Activated CD4-positive, alpha-beta T cell treated with anti-CD3 and anti-CD28 coated beads for 24 hours (primary cell): ENCODE measurements at places on chromosomes 1 and 21.

- DNase-seq: no peak
Observed at GRCh38 chr21:36768496-36768895, 69.6 kb downstream of the SIM2 start.

DNA sequence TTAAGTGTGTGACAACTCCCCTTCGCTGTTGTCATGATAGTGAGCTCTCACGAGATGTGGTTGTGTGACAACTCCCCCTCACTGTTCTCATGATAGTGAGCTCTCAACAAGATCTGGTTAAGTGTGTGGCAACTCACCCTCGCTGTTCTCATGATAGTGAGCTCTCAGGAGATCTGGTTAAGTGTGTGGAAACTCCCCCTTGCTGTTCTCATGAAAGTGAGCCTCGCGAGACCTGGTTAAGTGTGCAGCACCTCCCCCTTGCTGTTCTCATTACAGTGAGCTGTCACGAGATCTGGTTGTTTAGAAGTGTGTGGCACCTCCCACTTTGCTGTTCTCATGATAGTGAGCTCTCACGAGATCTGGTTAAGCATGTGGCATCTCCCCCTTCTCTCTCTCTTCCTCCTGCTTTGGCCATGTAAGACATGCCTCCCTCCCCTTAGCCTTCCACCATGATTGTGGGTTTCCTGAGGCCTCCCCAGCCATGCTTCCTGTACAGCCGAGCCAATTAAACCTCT lies 25.1 kb upstream of the LSS start:
- DNase-seq: peak; percentile 4

DNA sequence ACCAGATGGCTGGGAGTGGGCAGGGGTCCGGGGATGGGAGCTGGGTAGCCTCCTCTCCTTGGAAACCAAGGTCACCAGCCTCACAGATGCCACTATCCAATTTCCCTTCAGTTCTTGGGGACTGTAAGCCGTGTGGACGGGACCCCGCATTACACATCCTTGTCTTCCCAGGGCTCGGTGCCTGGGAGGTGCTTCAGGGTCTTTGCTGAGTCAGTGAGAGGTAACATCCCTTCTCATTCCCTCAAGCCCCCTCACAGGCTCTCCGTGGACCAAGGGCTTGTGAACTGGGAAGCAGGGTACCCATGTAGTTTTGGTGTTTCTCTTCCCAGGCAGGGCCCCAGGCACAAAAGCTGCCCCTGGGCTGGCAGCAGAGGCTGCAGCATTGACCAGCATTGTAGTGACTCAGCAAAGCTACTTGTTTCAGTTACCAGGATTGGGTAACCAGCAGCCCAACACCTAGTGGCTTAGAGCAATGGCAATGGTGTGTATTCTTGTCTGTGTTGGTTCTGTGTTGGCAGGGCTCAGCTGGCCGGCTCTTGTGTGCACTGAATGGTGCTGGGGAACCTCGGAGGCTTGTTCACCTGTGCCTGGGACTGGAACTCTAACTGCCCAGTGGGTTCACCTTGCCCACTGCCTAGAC lies 24.6 kb upstream of the PCBP3 start:
- no peak for DNase-seq

- DNase-seq: no peak
Observed at GRCh38 chr1:180167721-180168467, 13.2 kb downstream of the QSOX1 start.

GRCh38 chr1:199221371-199222150 lies 582.7 kb downstream of the PTPRC start:
- DNase-seq: no peak

DNA sequence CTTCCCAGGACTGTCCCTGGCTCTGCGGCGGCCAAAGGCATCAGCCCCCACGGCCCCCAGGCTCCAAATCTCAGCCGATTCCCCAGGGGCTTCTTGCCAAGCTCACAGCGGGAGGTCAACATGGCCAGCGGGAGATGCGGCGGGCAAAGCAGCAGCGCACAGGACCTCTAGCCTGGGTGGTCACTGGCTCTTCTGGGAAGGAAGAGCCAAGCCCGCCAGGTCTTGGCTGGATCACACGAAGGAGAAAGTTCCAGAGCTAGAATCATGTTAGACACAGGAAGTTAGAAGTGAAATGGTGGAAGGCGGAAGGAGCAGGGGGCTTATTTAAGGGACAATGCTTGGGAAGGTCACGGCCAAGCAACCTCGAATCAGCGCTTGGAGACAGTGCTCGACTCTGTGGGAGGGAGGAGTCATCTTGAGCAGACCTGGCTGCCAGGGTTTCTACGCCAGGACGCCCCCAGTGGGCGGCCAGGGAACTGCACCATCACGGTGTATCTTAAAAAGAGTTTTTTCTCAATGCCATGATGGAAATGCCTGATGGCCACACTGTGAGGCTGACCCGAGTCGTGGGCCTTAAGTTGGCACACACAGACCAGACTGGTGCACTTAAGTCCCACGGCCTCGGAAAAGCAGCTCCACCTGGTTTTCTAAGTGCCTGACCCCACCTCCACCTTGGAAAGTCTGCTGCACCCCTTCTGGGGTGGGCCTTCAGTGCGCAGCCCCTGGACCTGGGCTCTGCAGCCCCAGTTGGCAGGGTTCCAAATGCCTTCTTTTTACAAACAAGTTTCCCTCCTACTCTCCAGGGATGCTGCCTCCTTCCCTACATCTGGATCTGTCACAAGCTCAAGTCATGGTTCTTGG lies 29.3 kb downstream of the SLC66A1 start:
- DNase-seq: peak; percentile 67

DNA sequence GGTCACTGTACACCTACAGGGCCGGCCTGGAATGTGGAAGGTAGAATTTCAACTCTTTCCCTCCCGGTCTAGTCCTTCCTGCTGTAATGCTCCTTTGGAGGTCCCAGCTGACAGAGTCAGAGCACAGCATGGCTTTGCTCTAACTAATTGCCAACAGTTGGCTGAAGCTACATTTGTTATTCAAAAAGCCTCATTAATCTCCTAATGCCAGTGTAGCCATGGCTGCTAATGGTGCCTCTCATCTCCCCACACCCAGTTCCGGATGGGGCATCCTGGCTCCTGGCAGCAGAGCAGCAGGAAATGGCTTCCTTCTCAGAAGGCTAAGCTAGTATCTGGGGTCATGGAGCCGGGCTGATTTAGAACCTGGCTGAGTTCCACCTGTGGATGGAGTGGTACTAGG lies 18.7 kb upstream of the CAMK1G start:
- DNase-seq: no peak

DNA sequence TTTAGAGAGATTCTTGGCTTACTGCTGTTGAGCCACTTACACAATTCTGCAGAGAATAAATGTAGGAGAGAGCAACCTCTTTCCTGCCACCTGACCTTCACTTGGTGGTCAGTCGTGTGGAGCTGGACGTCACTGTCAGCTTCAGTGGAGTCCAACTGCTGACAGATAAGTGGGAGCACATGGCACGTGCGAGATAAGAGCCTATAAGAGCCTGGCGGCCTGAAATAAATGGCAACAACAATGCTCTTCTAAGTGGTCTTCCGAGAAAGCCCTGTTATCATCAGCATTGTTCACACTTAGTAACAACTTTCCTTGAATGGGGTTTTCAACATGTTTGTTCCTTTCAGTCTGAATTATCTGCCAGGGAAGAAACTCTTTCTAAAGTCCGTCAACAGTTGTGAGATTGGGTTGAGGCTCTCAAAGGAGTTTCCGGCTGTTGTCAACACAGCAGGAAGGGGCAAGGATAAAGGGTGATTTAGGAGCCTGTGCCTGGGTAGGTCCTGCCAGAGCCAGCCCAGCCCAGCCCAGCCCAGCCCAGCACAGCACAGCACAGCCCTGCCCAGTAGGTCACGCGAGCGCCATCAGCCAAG lies 57.2 kb upstream of the RUNX1 start:
- DNase-seq: no peak

- no peak for DNase-seq
Observed at GRCh38 chr1:219465212-219466093, 147.5 kb downstream of the ZC3H11B start.

GRCh38 chr1:230326971-230327891 lies 98.9 kb downstream of the PGBD5 start:
- DNase-seq: no peak

DNA sequence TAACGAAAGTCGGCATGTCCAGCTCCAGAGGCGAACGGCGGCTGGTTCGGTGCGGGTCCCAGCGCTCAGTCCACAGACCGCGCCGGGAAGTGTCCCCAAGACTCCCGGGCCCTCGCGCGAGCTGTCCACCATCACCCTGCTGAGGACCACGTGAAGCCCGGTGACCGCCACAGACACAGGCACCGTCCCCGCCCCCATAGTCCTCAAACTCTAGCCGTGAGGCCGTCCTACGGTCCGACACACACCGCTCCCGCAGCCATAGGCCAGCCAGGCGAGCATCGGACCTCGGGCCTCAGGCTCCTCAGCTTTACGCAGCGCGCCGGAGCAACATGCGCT lies 535 bp downstream of the SETD4 start:
- DNase-seq: no peak
